ENCODE measurements at places on chromosomes 4 and X. TPM values are rescaled to one million over a fixed set of nuclear protein-coding genes. Genes with fewer than 3 reads are reported as not detected.
A peak's percentile ranks its signal among the peaks of the same experiment; 100 is the strongest.

The ZAR1 gene
- total RNA-seq, result not detected

The SCML2 gene
- 0.64 TPM for total RNA-seq

The CT45A3 gene
- total RNA-seq, result not detected

The SEC24B gene
- total RNA-seq, result 23.1 TPM

The GPRASP3 gene
- 1.8 TPM for total RNA-seq

The RAI2 gene
- total RNA-seq, result 1.1 TPM

DNA sequence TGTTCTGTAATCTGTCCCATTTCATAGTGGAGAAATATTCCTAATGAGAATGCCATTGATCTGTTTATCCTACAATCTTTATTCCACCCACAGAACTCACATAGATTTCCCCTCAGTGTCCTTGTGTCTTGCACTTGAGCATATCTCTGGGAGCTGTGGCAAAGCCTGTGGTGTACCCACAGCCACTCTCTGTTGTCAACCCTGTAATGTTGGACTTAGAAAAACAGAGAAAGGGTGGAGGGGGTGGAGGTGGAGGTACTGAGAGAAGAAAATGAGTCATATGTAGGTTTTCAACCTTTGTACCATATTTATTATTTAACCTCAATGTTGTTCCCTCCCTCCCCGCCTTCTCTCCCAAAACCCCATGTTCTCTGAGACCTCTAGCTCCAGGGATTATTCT is 46.9 kb upstream of the TLL1 start:
- no peak for ATAC-seq

DNA sequence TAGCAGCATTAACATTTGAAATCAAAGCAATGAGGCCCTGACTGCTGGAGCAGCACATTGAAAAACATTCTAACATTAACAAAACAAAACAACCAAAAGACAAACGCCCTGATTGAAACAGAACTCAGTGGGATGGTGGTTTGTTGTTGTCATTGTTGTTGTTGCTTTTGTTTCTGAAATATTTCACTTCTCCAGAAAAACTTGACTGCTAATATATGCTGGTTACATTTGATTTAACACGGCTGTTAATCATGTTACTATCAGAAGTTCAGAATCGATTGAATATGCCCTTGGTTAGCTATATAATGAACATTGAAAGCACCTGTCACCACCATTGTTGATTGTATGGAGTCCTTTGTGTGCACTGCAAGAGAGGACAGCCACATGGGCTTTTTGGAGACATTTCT is 790.4 kb upstream of the GALNTL6 start:
- no peak for ATAC-seq

- no peak for ATAC-seq
Measured at GRCh38 chrX:153530411-153531129, 13.1 kb downstream of the ATP2B3 start.

- no peak for ATAC-seq
Measured at GRCh38 chr4:4401036-4401435, 14.1 kb downstream of the NSG1 start.

GRCh38 chr4:28004520-28004919 is 1143.9 kb downstream of the STIM2 start:
- no peak for ATAC-seq

DNA sequence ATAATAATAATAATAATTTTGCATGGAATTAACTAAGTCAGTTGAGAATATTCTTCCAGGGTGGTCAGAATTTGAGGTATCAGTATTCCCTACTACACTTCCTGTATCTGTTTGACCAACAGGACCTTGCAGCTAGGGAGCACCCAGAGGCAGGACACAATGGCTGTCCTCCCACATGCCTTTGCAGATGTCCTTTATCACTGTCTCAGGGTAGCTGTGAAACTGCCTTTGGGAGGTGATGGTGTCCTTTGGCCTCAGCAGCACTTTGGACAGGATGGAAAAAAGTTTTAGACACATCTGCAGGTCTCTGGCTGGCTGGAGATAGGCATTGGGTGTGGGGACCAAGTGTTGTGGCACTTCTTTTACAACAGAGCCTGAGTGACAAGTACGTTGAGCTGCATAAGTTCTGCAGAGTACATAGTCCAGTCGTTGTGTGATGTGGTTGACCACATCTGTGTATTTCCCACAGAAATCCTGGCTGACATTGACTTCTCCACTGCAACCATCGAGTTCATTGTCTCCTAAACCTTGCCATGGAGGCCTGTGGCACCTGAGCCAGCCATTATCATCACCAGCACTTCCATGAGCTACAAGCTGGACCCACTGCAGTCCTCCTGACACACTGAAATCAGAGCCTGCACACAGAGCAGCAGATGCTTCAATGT is 19.1 kb upstream of the UBA6 start:
- no peak for ATAC-seq

DNA sequence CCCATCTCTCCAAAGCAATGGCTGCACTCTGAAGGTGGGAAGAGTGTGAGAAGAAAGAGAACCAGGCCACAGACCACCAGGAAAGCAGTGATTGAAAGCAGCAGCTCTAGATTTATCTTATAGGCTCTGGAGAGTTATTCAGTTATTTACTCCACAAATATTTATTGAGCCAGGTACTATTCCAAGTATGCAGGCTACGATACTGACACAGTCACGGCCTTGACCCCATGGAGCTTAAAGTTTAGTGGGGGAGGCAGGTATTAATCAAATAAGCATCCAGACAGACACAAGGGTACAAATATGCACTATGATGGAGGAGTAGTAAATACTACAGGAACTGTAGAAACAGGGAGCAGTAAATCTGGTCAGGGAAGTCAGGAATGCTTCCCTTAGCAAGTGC is 2.8 kb downstream of the TMEM185A start:
- ATAC-seq, result no peak

GRCh38 chr4:22680065-22680642 is 12.6 kb upstream of the GBA3 start:
- ATAC-seq, result no peak

DNA sequence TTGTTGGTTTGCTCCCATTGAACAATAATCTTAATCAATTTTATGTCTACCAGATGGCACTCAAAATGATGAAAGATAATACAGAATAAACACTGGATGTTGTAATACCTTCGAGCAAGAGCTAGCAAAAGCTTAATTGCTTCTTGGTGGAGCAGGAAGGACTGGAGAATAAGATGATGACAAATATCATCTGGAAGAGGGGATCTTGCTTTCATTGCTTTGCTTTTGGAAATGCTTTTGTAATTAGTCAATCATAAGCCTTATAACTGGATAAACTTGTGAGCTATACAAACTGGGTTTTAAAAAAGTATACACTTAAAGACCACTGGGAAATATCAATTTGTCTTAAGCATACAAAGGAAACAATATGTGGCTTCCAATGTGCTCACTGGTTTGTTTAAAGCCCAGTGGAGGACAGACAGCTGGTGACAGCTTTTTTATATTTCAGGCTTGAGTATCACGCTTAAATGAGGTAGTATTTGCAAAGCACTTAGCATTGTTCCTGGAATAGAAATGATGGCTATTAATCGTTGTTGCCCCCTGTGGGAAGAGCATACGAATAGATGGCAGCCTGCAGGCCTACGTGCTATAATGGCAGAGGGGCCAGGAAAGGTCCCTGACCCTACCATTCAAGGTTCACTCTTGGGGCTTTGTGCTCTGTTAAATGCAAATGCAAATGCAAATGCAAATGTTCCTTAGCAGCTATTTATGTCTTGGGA is 61.2 kb downstream of the TMEM150C start:
- no peak for ATAC-seq

DNA sequence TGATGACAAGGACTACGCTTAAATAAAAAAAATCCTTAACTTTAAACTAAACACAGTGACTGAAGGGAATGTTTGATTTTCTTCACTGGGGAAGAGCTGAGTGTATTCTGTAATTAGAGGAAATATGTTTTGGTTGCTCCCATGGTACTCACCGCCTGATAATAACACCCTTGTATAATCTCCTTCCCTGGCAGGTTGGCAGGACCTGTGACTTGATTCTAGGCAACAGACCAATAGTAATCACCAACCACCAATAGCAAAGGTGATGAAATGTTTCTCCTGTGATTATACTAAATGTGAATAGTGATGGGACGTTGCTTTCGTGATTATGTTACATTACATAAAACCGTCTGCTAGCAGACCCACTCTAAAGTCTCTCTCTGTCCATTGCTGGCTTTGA is 536.8 kb upstream of the CPEB2 start:
- ATAC-seq, result no peak

DNA sequence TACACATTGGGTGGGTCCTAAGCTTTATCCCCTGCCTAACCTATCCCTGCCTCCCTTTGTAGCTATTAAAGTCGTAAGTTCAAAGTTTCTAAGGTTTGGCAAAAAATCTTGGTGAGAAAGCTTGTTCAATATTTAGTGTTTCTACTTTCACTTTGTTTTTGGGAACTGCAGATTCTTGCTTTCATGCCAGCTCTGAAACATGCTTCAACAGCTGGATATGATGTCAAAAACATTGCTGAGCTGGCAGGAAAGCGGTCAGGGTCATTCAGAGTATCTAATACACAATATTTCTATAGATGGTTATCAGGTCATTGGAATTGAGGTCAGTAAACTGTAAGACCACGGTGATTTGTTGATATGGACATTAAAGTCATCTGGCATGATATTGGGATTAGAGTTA is 19.7 kb downstream of the CENPI start:
- no peak for ATAC-seq

DNA sequence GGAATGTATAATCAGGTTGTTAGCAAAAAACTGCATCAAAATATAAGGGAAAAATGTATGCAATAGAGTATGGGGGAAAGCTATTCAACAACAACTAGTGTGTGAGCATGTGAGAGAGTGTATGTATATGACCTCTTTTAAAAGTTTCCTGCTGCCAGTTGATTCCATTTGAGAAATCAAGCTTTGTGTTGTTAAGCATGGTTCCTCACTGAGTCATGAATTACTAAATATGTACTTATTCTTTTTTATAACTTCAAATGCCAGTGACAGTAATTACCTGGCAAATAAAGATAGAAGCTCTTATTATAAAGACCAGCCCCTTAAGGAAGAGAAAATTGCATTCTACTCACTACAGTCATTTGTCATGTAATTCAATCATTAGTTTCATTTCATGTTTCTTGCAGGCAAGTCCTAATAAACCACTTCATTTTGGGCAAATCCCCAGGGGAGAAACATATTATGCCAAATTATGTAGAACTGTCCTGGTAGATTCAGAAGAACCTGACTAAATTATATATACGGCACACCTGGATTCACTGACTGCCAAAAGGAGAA is 19.2 kb downstream of the RASGEF1B start:
- peak; percentile 75 for ATAC-seq

DNA sequence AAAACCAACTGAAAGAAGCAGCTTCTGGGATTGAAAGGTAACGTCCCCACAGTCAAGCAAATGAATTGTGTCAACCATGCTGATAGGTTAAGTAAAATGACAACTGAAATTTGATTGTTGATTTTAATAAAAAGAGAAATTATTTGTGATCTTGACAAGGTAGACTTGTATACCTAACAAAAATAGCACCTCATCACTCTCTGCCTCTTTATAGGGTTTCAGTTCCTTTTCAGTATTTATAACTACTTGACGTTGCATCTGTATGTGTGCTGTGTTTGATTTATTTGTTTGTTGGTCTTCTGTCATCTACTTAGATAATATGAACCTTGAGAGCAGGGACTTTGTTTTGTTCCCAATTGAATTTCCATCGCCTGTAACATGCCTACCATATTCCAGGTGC is 7.9 kb upstream of the PPP3CA start:
- no peak for ATAC-seq

- ATAC-seq, result no peak
Measured at GRCh38 chrX:151624677-151625076, 61.2 kb downstream of the PASD1 start.

DNA sequence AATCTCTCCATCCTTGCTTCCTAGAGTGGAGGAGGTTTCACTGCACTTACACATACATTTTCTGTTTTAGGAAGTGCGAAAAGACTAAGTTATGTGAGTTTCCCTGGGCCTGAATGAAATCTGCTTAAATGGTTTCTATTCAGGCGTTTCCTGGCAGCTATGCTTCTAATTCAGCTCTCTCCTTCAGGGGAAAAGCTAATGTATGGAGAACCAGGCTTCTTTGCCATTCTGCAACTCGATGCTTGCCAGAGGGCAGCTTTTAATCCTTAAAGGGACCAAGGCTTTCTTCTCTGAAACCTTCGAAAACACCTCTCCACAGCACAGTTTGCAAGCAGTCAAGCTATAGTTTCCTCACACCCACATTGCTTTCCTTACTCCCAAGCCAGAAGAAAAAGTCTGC is 89.5 kb upstream of the ARX start:
- no peak for ATAC-seq

DNA sequence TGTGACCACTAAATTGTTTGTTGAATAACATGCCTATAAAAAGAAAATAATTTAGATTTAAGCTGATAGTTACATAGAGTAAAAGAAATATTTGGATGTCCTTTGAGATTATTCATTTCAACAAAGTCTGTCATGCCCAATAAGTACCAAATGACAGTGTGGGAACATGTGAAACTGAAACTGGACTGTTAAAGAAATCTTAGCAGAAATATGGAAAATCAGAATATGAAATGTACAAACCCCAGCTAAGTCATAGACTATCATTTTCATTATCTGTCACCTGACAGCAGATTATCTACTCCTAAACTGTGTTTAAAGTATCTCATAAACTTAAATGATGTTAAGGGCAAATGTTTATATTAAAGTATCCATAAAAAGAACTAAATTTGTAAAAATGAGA is 437.8 kb upstream of the FAM241A start:
- no peak for ATAC-seq

DNA sequence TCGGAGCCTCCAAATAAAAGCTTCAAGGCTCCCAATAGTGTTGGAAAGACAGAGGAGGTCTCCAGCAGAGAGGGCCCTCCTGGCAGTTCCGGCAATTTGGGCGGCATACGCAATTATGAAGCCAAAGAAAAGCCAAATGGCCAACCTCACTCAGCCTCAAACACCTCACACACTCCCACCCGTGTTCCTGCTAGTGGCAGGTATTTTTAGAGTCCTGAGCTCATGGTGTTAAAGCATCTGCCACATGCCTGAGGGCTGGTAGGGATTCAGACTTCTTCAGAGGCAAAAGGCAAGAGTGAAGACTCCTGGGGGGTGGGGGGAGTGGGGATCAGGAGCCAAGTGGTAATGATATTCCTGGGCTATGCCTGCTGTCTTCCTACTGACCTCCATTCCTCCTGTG is 7.4 kb downstream of the RAB33A start:
- no peak for ATAC-seq

DNA sequence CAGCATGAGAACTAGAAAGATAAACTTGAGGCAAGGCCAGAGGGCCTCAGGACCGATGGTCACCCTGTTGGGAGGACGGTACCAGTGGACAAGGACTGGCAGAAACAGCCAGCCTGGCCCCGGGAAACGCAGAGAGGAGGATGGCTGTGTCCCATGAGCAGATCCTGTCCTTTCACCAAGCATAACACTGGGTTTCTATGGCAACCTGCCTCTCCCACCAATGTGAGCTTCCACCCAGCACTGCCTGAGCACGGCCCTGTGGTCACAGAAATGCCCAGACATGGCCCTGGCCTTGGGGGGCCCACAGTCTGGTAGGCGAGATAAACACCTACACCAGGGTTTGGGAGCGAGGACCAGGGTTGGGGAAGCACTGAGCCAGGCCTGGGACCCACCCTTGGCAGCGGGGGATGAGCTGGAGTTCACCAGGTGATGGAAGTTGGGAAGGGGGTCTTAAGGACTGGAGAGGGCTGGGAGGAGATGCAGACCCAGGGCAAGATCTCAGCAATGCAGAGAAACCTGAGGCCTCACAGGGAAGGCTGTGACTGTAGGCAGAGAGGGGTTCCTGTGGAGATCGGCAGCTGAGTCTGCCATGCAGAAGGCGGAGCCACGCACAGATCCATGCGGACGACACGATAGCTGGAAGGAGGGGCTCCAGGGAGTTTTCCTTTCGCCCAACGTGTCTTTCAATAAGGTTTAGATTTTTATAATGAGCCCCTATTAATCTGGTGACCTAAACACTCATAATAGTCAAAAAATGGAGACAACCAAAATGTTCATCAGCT is 32.7 kb upstream of the CRMP1 start:
- no peak for ATAC-seq

Data from esophagus mucosa (tissue), 1 donor.